Lung (tissue), 17 donors: ENCODE measurements at places on chromosomes 5 and 9.

GRCh38 chr9:123048748-123049147, 15.3 kb downstream of the GPR21 start:
- no peak for DNase-seq

GRCh38 chr5:132428484-132429462, 59.3 kb downstream of the SLC22A5 start:
- no peak for DNase-seq

DNA sequence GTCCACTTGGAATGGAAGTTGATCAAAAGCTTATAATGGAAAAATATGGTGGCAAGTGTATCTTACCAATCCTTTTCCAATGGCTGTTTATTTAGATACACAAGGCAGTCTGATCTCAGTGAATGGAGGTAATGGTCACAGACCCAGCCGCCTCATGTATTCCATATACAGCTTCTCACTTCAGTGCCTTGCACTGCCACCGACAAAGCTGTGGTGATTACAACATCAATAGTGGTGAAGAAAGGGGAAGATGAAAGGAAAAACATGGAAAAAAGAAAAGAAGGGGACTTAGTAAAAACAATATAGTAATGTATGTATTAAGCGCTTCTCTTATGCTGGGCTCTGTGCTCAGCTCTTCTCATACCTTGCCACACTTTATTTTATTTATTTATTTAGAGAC, 297.3 kb upstream of the RASA1 start:
- DNase-seq: no peak

- DNase-seq: no peak
These were observed 29.2 kb upstream of the ARHGEF28 start for GRCh38 chr5:73596705-73597328.

DNA sequence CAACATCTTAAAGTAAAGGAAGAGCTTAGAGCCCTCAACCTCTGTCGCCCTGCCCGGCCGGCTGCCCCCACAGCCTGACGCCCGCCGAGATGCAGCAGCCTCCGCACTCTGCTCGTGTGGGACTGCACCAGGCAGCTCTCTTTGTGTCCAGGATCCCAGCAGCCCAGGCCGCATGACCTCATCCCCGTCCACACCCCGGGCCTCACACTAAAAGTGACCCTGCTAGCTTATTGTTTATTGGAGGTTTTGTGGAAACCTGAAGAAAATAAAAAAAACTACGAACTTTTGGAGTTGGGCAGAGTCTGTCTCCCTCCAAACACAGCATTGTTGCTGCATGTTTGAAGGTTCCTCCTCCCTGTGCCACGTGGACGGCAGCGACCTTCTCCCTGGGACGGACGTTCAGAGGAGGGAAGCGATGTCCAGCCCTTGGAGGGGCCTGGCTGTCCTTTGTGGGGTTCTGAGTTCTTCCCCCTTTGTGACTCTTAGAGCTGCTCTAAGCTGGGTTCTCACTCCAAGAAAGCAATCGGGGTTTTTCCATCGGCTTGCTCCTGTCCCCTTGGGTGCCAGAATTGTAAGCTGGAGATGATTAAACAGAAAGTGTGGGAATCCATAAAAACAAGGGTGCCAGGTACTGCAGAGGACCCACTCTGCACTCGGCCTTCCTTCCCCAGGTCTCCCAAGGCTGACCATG, 103.5 kb upstream of the COL5A1 start:
- no peak for DNase-seq

- no peak for DNase-seq
These were observed 21.9 kb downstream of the RFK start for GRCh38 chr9:76372336-76372735.

GRCh38 chr5:170288551-170288950, 9.0 kb downstream of the LCP2 start:
- no peak for DNase-seq

GRCh38 chr5:50441493-50441955, 436 bp upstream of the EMB start:
- peak; percentile 1 for DNase-seq
